ENCODE measurements at places on chromosomes 2 and 18.

- DNase-seq, result no peak
These were observed 71.7 kb downstream of the DNMT3A start for GRCh38 chr2:25270061-25270460.

DNA sequence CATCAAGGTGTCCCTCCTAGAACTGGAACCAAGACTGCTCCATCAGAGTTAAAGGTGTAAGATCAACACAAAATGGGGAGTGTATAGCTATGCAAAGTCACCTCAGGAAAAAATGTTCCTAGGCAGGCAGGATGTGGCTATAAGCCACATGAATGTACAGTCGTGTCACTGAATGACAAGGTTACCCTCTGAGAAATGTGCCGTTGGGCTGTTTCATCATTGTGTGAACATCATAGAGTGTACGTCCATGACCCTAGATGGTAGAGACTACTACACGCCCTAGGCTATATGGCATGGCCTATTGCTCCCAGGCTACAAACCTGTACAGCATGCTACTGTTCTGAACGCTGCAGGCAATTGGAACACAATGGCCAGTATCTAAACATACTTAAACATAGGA, 24.5 kb downstream of the TYMS start:
- no peak for DNase-seq

DNA sequence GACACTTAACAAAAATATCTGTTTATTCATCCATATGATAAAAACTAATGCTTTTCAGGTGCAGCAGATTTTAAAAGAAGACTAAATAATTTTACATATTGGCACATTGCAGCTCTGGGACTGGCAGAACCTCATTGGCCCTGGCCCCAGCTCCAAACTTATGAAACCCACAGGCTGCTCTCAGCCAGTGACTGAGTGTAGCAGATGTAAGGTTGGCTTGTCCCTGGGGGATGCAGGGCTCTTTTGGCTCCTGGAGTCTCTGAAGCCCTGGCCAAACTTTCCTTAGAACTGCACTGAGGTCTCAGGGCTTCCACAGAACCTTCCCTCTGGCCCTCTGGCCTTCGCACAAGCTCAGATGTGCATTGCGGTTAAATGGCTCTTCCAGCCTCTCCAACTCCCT, 725.0 kb upstream of the SOX11 start:
- DNase-seq, result no peak

DNA sequence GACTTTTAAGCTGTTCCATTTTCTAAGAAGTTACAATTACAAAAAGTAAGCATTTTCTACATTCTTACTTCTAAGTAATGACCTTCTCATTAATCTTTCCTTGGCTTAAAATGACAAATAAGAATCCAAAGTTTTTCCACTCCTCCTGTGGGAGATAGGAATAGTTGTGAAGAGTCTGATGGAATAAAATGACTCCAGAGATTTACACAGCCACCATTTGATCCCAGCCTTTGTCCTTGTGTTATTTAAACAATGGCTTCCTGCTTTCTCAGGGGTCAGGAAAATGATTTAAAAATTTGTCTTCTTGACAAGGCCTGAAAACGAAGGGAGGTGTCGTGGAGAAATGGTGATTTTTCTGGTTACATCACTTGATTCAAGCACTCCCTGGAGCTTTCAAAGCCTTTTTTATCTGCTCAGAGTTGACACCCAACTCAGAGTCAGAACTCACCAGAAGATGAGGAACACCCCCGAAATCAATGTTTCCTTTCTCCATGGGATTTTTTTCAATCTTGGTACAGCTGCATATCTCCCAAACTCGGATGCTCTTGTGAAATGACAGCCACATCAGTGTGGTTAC, 106.5 kb downstream of the GALNT3 start:
- no peak for DNase-seq

DNA sequence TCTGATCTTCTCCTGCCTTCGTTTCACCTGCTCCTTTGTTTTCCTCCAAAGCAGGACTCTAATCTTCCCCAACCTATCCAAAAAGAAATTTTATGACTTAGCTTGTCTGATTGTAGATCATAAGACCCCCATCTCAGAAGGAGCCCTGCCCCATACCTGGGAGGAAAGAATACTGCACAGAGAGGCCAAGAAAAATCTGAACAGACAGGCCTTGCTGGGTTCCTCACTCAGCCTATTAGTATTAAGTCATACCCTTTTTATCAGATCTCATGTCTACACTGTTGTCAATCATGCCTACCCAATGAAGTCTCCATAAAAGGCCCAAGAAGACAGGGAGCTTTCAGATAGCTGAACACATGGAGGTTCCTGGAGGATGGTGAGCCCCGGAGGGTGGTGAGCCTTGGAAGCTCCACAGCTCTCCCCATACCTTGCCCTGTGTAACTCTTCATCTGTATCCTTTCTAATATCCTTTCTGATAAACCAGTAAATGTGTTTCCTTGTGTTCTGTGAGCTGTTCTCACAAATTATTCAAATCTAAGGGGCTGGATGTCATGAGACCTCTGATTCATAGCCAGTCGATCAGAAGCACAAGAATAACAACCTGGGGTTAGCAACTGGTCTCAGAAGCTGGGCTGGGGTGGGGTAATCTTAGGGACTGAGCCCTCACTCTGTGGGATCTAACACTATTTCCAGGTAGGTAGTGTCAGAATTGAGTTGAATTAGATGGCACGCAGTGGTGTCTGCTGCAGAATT, 108.8 kb downstream of the SPOPL start:
- no peak for DNase-seq

GRCh38 chr2:47088371-47089082, 66.6 kb downstream of the STPG4 start:
- peak; percentile 49 for DNase-seq

- no peak for DNase-seq
These were observed 32.3 kb upstream of the OLA1 start for GRCh38 chr2:174280596-174280995.

DNA sequence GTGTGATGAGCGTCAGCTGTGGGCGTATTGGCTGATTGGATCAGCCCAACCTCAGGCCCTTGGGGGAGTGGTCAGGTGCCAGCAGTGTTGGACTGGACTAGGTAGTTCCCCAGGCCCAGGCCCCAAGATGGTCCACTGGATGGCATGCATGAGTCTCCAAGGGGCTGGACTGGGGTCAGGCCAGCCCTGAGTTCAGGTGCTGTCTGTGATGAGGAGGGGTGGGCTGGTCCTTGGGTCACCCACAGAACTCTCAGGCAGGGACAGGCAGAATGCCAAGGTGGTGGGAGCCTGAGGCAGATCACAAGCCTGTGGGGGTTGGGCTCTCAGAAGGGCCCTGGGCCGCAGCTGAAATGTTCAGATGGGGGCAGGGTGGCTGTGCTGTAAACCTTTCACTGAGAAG, 59.5 kb upstream of the THUMPD2 start:
- DNase-seq, result no peak

- peak; percentile 46 for DNase-seq
These were observed 141.8 kb downstream of the ACKR3 start for GRCh38 chr2:236711440-236711839.

Data from AG08396 (cell line).